AG04450 (cell line): ENCODE measurements at places on chromosomes 5 and 9. TPM values are rescaled to one million over a fixed set of nuclear protein-coding genes. Genes with fewer than 3 reads are reported as not detected.

DNA sequence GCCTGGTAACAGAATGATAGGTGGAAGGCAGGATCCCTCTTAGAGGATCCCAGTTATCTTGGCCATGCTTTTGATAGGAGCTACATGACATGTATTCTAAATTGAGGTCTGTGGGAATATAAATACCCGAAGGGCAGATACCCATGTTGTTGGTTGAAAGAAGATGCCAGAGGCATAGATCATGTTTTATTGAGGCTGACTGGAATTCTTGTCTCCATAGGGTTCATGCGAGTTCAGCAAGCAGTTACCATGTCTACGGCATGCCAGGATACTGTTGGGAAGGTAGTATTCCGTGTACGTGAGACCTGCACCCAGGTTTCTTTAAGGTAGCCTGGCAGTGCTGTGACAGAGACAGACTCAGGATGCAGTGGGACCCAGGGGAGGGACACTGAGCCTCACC is 230.7 kb downstream of the NR3C1 start:
- no peak for DNase-seq

DNA sequence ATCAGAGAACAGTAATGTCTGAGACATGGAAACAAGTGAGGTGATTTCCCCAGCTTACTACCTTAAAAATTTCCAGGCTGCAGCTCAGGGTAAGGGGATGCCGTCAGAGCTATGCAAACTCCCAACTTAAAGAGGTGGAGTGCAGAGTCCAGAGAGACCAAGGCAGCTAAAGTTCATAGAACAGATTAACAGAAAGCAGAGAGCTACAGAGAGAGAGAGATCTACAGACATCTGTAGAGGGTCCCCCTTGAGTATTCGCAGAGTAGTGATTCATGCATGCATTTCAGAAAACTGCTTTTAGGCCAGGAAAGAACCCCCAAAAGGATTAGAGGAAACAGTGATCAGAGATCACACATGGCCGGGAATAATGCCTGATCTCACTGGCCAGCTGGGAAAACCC is 306.2 kb upstream of the PUM3 start:
- DNase-seq: no peak

- no peak for DNase-seq
These were observed 23.4 kb downstream of the CDK20 start for GRCh38 chr9:87950765-87951488.

- DNase-seq: no peak
These were observed 69.6 kb downstream of the CCDC171 start for GRCh38 chr9:15622318-15622971.

GRCh38 chr9:105359892-105360291 is 87.9 kb upstream of the FSD1L start:
- peak; percentile 6 for DNase-seq

- peak; percentile 32 for DNase-seq
These were observed 11.1 kb downstream of the GAPVD1 start for GRCh38 chr9:125272697-125273096.

DNA sequence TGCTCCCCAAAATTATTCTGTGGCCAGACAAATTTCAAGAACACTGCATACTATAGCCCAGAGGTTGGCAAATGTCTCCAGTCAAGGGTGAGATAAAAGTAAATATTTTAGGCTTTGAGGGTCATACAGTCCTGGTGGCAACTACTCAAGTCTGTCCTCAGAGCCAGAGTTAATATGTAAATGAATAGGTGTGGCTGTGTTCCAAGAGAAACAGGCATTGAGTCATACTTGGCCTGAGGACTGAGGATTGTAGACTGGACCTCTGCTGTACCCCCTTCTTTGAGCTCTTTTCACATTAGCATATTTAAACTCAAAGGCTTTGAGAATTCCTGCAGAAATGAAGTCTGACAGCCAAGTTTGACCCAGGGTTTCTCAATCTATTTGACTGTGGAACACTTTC is 129.2 kb upstream of the PTCH1 start:
- no peak for DNase-seq

- DNase-seq: no peak
These were observed 54.3 kb downstream of the TRIP13 start for GRCh38 chr5:946720-947625.

GRCh38 chr5:140293091-140293848 is 9.6 kb downstream of the PFDN1 start:
- DNase-seq: no peak

DNA sequence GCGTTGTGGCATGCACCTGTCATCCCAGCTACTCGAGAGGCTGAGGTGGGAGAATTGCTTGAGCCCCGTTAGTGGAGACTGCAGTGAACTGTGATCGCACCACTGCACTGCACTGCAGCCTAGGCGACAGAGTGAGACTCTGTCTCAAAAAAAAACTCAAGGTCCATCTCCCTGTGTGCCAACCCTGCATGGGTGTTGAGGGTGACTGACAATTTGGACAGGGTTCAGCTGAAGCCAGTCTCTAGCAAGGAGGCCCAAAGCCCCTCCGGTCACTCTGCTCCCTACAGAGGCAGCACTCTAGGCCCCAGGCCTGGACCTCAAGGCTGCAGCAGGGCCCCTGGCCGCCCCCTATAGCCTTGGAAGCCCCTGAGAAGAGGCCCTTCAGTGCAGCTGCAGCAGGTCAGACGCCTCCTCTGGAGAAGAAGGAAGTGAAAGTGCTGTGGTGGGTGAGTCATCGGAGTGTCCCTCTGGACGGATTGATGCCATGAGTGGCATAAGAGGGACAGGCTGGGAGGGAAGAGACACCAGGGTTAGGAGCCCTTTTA is 39.2 kb upstream of the NEK6 start:
- no peak for DNase-seq

DNA sequence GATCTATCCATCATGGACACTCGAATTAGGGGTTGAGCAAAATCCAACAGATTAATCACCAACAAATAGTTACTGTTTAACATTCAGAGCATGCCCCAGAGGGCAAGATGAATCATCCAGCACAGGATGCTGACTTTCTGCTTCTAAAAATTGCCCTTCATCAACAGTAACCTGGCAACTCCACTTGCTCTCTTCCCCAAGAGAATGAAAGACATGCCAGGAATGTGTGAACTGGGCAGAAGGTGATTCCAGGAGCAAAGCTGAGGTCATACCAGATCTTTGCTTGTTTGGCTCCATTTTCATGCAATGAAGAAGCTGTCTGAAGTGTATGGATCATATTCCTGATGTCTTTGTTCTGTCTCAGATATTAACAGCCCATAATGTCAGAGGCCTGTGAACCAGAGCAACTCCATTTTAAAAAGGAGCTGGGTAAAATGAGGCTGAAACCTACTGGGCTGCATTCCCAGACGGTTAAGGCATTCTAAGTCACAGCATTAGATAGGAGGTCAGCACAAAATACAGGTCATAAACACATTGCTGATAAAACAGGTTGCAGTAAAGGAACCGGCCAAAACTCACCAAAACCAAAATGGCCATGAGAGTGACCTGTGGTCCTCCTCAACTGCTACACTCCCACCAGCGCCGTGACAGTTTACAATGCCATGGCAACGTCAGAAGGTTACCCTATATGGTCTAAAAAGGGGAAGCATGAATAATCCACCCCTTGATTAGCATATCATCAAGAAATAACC is 2.5 kb upstream of the ZNF367 start:
- peak; percentile 64 for DNase-seq

GRCh38 chr5:118968406-118968911 is 19.9 kb downstream of the DTWD2 start:
- DNase-seq: no peak

- DNase-seq: no peak
These were observed 116.0 kb downstream of the KCNIP1 start for GRCh38 chr5:170619869-170620268.

- DNase-seq: no peak
These were observed 25.1 kb downstream of the IL7R start for GRCh38 chr5:35881758-35882157.

- no peak for DNase-seq
These were observed 467.5 kb downstream of the EFNA5 start for GRCh38 chr5:107203243-107203642.

- DNase-seq: no peak
These were observed 7.1 kb downstream of the LRRC26 start for GRCh38 chr9:137162505-137163364.

DNA sequence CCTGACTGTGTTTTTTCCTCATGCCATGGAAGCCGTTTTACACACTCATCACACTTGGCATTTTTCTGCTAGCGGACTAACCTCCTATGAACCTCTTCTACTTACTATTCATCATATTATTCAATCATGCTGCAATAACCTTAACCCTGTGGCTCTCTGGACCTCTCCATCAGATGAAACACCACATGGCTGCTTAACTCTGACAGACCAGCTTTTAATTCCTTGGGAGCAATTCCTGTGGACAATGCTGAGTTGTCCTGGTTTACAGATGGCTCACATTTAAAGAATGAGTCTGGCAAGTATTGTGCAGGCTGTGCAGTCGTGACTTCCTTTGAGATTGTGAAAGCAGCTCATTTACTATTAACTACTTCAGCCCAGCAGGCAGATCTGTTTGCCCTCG is 9.0 kb downstream of the OR1J1 start:
- DNase-seq: peak; percentile 38

- DNase-seq: no peak
These were observed 2.7 kb downstream of the FBXW11 start for GRCh38 chr5:172003746-172004145.

DNA sequence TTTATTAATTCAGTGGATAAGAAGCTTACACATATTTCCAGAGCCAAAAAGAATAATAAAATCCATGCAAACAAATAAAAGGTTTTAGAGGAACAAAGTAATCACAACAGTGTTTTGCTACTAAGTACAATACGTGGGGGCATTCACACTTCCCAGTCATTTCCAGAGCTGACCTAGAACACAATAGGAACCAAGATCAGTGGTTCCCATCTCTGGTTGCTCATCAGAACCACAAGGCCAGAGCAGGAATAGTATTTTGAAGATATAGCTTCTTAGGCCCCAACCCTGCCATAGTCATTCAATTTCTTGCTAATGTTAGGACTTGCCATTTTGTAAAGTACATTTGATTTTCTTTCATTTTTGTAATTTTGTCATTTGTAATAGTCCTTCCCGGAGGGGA is 215.4 kb downstream of the NR3C1 start:
- no peak for DNase-seq

- no peak for DNase-seq
These were observed 84.9 kb upstream of the ANKRD55 start for GRCh38 chr5:56317923-56318561.

- no peak for DNase-seq
These were observed 203.0 kb upstream of the VLDLR start for GRCh38 chr9:2418619-2419018.

- DNase-seq: no peak
These were observed 98.2 kb downstream of the PCSK5 start for GRCh38 chr9:75988663-75989062.

DNA sequence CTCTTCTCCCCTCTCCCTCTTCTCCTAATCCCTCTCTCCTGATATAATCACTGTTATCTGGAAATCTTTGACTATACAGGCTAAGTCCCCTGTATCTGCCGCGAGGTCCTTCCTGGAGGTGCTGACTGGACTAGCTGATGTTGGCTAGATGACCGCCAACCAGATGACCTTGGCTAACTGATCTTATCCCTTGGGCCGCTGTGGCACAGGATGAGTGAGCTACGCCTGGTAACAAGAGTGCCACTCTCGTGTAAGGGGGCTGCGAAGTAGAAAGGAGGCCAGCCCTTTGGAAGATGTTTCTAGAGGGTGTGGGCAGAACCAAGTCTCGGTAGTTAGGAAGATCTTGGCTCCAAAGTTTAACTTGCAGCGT is 345 bp upstream of the PRRC1 start:
- DNase-seq: no peak

- no peak for DNase-seq
These were observed 4.0 kb upstream of the DEPDC1B start for GRCh38 chr5:60703944-60704343.

- DNase-seq: peak; percentile 23
These were observed 35.0 kb downstream of the NACC2 start for GRCh38 chr9:136059851-136060670.

GRCh38 chr9:78775696-78776295 is 478.9 kb downstream of the PSAT1 start:
- no peak for DNase-seq

DNA sequence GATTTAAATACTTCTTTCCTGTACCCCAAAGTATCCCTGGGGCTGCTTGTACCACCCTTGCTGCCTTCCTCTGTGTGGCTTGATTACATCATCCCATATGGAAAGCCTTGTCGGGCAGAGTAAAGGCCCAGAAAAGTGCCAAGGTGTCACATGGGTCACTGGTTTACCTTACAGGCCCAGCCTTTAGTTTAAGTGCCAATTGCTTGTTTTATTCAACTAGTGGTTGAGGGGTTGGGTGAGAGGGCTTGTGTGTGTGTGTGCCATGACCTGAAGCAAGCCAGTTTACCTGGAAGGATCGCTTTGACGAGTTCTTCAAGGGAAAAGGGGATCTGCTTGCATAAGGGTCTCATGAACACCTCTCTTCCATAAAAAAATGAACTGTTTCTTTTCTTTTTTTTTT is 7.8 kb upstream of the HSPA9 start:
- DNase-seq: no peak

- no peak for DNase-seq
These were observed 46.5 kb upstream of the VDAC1 start for GRCh38 chr5:134051305-134051704.

PCDHGA5 gene
- 1.4 and 1.8 TPM in 2 replicates for polyA plus RNA-seq

CACFD1 gene
- polyA plus RNA-seq: 9.2 and 10.3 TPM in 2 replicates

MAMDC2 gene
- 8.9 and 10.4 TPM in 2 replicates for polyA plus RNA-seq

SLC28A3 gene
- polyA plus RNA-seq: 0.73 and 0.74 TPM in 2 replicates

DDX4 gene
- not detected in 2 replicates for polyA plus RNA-seq

TMEM232 gene
- 0.50 and 0.95 TPM in 2 replicates for polyA plus RNA-seq

PTCH1 gene
- 7.3 and 10.2 TPM in 2 replicates for polyA plus RNA-seq

GLDC gene
- polyA plus RNA-seq: 0.17 and 0.20 TPM in 2 replicates
